ENCODE measurements at places on chromosomes 3 and 15.
A peak's percentile ranks its signal among the peaks of the same experiment; 100 is the strongest.

DNA sequence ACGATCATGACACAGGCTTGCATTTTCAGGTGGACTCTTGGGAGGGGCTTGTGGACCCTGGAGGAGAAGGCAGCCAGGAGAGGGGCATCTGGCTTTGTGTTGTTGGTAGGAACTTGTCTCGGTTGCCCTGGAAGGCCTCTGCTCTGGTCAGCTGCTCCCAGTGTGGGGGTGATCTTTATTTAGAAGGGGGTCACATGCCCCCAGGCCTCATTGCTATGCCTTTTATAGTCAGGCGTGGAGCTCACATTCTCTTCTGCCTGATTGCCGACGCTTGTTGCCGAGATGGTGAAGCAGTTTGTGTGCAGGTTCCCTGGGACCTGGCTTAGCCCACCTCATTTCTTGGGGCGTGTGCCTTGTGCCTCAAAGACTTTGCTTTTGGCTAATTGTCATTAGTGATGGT, 66.6 kb downstream of the IGF1R start:
- DNase-seq: no peak

DNA sequence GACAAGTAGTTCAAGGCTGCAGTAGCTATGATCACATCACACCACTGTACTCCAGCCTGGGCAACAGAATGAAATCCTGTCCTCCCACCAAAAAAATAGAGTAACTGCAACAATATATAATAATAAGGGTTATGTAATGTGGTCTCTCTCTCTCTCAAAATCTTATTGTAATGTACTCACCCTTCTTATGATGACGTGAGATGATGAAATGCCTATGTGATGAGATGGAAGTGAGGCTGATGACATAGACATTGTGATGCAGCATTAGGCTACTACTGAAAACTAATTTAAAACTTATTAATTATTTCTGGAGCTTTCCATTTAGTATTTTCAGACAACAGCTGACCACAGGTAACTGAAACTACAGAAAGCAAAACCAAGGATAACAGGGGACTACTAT, 27.4 kb downstream of the TASOR start:
- no peak for DNase-seq

DNA sequence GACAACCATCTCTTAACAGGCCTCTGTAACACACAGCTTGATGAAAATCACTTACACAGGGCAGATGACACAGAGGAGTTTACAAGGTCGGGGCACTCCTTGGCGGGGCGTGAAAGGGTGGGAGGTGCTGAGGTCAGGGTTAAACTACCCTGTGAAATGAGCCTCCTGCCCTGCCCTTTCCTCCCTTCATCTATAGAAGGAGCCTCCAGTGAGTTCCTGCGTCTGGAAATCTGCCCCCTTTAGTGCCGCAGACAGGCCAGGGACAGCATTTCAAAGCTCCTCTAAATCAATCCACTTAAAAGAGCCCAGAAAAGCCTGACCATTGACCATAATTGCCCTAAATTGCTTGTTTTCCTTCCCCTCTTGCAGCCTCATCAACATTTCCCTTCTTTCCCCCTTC, 1.9 kb downstream of the ROBO1 start:
- DNase-seq: no peak

GRCh38 chr3:134148534-134148933, 102.1 kb downstream of the RYK start:
- DNase-seq: no peak

DNA sequence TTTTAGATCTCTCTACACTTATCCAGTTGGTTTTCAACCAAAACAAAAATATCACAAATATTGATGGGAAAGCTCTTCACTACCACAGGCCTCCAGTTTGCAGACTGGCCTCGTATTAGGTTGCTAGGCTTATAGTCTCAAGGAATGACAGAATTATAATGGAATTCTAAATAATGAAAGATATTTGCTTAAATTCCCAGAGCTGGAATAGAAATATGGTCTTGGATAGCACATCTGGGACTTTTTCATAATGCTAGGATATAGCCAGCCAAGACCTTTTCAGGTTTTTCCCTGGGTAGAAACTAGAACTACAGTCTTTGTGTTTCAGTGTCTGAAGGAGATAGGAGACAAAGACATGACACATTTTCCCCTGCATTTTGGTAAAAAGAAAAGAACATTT, 121.9 kb upstream of the STAC start:
- DNase-seq: no peak

DNA sequence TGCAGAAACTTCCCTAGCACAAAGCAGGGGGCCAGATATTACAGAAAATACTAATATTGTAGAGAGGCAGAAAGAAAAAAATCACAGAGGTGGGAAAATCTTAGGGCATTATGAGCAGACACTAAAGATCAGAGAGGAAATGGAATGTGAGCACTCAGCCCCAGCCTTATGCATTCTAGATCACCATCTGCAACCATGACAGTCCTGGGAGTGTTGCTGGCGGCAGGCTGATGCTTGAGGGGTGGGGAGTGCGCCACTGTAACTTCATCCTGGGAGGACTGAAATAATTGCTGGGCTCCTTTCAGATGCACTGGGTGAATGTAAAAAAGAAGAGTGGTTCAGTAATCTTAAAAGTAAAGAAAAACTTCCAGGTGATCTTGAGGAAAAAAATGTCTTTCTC, 427.6 kb upstream of the SEMA6D start:
- peak; percentile 15 for DNase-seq

DNA sequence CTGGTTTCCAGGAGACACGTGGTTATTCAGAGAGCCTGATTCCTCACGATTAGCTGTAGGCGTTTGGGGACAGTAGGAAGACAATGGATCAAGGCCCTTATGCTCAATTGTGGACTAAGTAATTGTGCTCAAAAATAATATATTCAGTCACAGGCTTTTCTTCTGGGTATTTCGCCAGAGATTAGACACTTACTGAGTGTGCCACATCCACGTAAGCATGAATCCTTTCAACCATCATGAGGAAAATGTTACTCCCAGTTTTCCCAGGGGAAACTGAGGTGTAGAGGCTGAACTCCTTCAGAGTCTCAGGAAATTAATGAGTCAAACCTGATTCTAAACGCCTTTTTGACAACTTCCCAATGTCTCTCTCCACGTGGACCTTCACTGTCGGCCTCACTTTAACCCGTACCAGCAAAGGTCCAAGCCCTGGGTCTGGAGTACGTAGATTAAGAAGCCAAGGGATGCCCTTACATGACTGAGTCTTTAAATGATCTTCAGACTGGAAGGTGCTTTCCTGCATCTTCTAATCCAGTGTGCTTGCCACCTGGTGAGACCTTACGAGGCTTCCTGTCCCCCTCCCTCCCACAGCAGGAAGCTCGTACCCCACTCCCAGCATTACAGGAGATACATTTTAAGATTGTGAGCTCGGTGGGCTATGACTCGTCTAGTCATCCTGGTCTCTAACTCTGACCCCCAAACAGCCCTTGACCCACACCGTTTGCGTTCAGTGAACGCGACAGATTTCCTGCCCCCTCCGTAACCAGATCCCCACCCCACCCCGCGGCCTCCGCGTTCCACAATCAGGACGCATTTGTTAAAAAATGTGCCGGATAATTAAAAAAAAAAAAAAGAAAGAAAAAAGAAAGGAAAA, 1.7 kb downstream of the PKM start:
- no peak for DNase-seq

DNA sequence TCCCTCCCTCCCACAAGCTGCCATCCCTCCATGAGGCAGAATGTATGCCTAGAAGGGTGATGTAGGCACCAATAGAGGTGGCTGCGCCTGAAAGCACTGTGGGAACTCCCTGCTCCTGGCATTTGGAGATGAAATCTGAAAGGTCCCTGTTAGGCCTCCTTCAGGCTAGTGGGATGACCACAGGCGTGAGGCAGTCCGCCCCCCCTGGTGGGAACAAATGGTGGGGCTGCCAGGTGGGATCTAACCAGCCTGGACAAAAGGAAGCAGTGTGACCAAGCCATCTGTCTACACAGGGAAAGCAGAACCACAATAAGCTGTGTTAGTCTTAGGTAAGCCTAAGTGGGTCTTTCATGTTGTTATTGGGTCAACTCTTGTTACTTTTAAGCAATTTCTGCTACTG, 25.3 kb downstream of the IL5RA start:
- DNase-seq: no peak

DNA sequence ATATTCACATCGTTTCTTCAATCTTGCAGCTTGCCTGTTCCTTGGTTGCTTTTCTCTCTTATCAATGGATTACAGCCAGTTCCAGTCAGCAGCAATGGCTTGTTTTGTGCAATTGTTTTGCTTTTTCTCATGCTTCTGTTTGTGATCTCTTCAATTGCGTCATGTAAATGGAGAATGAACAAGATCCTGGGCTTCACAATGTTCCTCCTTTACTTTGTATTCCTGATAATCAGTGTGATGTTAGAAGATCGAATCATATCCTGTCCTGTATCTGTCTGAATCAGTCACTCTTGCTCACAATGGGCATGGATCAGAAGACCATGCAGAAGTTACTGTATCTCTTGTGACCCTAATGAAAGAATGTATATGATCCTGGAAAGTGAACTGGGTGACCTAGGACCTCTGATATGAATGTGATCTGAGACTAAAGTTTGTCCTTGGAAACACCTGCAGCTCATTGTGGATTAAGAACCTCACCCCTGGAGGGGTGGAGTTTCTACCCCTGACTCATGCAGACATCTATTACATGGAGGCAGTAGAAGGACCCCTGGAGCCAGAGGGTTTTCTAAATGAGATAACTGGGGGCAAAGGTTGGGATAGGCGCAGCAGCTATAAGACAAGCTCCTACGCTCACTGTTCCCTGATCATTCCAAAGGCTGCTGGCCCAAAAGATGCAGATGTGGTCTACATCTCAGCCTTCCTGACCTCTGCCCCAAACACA, 32.2 kb downstream of the SLC24A1 start:
- DNase-seq: no peak

GRCh38 chr3:57006949-57007419, 53.5 kb upstream of the SPATA12 start:
- DNase-seq: no peak

DNA sequence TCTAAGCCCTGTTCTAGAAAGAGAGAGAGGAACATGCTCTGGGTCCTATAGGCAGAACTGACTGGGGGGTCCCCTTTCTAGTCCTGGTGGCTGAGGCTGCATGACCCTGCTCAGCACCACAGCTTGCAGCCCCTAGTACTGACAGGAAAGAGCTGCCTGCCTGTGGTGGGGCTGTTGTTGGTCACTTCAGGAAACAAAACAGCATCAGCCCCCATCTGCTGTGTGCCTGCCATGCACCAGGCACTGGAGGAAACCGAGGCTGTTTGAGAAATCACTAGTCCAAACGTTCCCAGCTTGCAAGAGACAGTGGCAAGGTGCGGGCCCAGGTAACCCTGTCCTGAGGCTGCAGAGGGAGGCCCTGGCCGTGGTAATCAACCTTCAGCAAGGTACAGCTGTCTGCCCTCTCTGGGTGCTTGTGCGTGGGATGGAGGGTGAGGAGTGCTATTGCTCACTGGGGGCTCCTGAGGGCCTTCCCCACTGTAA, 90.6 kb downstream of the IQSEC1 start:
- DNase-seq: no peak

- DNase-seq: no peak
Observed at GRCh38 chr15:88636050-88636449, 2.8 kb upstream of the ISG20 start.

- peak; percentile 11 for DNase-seq
Observed at GRCh38 chr3:84724877-84725276, 233.9 kb upstream of the CADM2 start.

DNA sequence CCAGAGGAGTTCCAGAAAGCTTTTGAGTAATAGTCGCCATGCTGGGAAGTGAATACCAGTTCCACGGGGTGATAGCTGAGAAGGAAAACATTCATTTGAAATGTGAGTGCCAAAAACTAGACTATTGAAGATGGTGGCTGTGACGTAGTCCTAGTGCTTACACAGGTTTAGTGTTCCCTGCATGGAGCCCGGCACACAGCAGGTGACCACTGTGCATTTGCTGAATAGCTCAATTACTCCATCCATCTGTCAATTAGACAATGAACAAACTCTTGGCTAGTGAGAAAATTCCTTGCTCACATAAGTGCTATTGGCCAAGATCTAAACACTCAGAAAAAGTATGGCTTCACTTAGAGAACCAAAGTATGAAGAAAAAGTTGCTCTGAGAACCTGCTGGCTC, 448.1 kb upstream of the WNT5A start:
- peak; percentile 69 for DNase-seq

DNA sequence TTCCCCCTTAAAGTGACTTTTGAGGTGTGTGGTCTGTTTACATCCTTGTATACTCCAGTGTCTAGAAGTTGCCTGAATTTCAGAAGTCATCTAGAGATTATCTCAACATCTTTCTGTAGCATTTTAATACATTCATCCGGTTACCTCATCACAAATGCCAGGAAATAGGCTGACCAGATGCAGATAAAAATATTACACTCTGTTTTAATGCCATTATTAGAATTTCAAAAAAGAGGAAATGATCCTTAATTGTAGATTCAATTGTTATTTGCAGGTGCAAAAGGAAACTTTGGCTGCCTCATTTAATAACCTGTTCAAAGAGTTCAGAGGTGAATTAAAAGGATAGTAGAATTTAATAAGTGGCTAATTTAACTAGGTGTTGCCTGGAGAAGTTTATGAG, 290.9 kb downstream of the C3orf38 start:
- no peak for DNase-seq

DNA sequence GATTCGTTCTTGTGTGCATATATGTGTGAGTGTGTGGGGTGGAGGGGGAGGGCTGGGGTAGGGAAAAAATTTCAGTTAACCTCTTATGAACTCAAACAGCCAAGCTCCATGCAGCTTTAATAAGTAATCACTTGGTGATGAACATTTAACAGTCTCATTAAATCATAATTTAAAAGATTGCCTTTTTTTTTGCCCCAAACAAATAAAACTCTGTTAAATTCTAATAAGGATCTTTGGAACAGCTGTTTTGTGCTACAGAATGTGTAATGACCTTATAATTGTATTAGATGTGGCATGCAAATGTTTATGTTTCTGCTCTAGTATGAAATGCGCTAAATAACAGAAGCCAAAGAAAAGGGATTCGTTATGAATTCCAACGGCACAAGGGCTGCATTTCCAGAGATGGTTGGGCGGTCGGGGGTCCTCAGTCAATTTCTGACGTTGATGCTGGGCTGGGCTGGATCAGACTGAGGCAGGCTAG, 80.0 kb upstream of the RORA start:
- DNase-seq: no peak

DNA sequence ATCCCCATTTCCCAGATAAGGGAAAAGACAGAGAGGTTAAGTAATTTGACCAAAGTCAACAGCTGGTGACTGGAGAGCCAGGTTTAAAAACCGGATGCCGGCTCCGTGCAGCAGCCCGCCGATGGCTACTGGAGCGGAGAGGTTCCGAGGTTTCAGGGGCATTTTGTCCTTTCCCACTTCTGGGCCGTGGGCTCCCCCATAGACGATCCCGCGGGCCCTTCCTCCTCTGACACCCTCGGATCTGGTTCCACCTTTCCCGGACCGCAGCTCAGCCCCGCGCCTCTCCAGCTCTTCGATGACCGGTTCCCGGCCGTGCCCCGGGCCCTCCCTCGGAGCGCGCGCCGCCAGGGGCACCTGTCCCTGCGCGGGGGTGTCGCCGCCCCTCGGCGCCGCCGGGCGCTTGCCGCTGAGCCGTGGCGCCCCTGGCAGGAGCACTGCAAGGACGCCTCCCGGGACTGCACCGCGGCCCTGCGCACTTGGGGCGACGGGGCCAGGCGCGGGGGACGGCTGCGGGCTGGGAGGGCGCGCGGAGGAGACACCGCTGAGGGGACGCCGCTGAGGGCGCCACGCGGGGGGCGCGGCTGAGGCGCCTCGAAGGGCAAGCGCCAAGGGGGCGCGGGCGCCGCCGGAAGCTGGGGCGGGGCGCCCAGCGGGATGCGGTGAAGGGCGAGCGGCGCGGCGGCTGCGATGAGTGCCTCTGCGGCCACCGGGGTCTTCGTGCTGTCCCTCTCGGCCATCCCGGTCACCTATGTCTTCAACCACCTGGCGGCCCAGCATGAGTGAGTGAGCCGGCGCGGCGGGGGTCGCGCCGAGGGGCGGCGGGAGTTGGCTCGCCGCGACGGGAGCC, at the start of gene TM6SF1:
Gene TM6SF1 (plus strand): TSS at position 652 of the 847 bp plus-strand sequence. CDS start 36 bp downstream, at position 688.
- peak; percentile 4 for DNase-seq
